Stimulated activated CD4-positive, alpha-beta T cell treated with anti-CD3 and anti-CD28 coated beads, Interleukin-15, amount 100 ng/mL, for 24 hours (primary cell): ENCODE measurements at places on chromosomes 16 and 17.

GRCh38 chr17:76304226-76305134, 3.6 kb downstream of the QRICH2 start:
- no peak for DNase-seq

GRCh38 chr16:79476580-79476979, 124.0 kb downstream of the MAF start:
- DNase-seq, result no peak

- DNase-seq, result peak; percentile 60
Measured at GRCh38 chr16:19898924-19899604, 14.4 kb upstream of the GPRC5B start.

DNA sequence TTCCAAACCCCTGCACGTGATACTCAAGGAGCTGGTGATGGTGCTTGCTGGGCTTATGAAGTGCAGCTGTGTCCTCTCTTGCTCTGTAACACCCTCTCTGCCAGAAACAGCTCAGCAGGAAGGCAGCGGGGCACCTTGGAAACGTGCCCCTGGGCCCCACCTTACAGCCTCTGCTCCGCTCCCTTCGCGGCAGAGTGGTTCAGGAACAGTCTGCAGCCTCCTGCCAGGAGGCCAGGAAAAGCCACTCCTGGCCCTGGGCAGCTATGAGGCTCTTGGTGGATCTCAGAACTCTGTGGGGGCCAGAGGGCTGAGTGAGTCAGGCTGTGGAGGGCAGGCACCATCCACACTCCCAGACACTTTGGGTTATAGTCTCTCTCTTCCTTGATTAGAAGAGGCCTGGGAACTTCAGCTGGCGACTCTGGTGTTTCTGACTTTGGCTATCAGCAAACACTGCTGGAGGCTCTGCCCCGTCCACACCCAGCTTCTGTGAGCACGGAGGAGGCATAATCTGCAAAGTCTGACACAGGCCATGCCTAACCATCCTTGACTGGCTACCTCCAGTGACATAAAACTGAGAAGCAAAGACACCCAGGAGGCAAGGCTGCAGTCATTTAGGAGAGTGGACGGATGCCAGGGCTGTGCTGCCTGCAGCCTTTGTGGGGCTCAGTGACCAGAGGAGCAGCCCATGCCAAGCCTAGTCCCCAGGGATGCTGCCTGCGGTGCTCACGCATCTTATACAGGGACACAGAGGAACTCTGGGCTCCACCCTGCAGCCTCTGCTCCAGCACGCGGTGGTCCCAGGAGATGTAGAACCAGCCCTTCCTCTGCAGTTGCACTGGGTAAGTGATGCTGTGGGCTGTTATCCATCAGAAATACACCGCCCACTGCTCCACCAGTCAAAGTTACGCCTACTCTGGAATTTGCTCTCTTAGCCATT, 65.3 kb downstream of the METRNL start:
- no peak for DNase-seq

- DNase-seq, result no peak
Measured at GRCh38 chr16:57485091-57485915, 990 bp downstream of the DOK4 start.
